Lung (tissue), 17 donors: ENCODE measurements at places on chromosomes 2 and 18. TPM values are rescaled to one million over a fixed set of nuclear protein-coding genes. Genes with fewer than 3 reads are reported as not detected.
A peak's percentile ranks its signal among the peaks of the same experiment; 100 is the strongest.

The CLIP4 gene
- polyA plus RNA-seq = 17.4 TPM

DNA sequence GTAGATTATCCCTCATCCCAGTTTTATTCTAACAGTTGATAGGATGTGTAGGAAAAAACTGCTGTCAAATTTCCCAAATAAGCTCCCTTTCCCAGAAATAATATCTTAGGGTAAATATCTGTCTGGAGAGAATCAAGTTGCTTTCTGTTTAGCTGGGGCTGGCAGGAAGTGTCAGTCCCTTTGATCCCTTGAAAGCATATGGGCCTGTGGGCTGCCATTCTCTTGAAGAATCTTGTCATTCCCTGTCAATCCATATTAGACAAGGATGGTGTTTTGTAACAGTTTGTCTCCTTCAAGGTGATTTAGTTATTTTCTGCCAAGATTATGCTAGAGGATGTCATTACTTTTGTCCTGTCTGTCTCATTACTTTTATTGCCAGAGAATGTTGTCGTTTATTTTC, 37.1 kb upstream of the UBE2E3 start:
- no peak overlapping the region for H3K4me3 ChIP-seq
- no peaks in the 10 kb centered on the region for H3K36me3 ChIP-seq
- H3K27me3 ChIP-seq = no peaks in the 10 kb centered on the region
- no peak for DNase-seq
- no peak overlapping the region for H3K27ac ChIP-seq
- H3K4me1 ChIP-seq = peaks cover 4% of the 10 kb centered on the region

- no peak overlapping the region for H3K4me3 ChIP-seq
- H3K4me1 ChIP-seq = no peaks in the 10 kb centered on the region
- H3K27ac ChIP-seq = peak overlapping the region; percentile 10
- DNase-seq = no peak
- H3K36me3 ChIP-seq = peaks cover 5% of the 10 kb centered on the region
These were observed 14.2 kb downstream of the NIFK start for GRCh38 chr2:121722479-121722878.

- no peak overlapping the region for H3K27ac ChIP-seq
- no peaks in the 10 kb centered on the region for H3K4me1 ChIP-seq
- DNase-seq = no peak
- peaks cover 5% of the 10 kb centered on the region for H3K36me3 ChIP-seq
- H3K4me3 ChIP-seq = no peak overlapping the region
These were observed 49.2 kb downstream of the EFEMP1 start for GRCh38 chr2:55874338-55874737.

- no peak overlapping the region for H3K27ac ChIP-seq
- no peaks in the 10 kb centered on the region for H3K4me1 ChIP-seq
- no peak overlapping the region for H3K4me3 ChIP-seq
- no peaks in the 10 kb centered on the region for H3K36me3 ChIP-seq
These were observed 211.0 kb downstream of the PMAIP1 start for GRCh38 chr18:60110836-60111235.

GRCh38 chr2:214128040-214128439, 282.8 kb upstream of the VWC2L start:
- no peaks in the 10 kb centered on the region for H3K27me3 ChIP-seq
- H3K4me1 ChIP-seq = no peaks in the 10 kb centered on the region
- DNase-seq = no peak
- no peaks in the 10 kb centered on the region for H3K36me3 ChIP-seq
- H3K27ac ChIP-seq = no peak overlapping the region
- no peak overlapping the region for H3K4me3 ChIP-seq

The CD207 gene
- 1.8 TPM for polyA plus RNA-seq

DNA sequence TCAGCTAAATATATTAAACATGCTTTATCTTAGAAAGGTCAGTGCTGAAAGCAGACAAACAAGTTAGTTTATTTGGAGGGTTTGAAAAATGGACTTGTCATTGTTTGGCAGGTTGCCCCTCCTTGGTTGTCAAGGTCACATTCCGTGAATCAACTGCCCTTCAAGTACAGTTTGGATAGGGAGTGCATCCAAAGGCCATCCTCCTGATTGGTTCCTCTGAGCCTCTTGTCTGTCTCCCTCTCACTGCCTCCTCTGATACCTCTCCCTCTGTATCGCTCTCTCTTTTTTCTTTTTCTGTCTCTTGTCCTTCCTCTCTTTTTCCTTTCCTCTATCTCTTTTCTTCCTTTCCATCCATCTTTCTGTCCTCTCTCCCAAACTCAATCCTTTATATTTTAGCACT, 5.4 kb downstream of the ITGAV start:
- DNase-seq = peak; percentile 56
- H3K36me3 ChIP-seq = no peaks in the 10 kb centered on the region
- H3K27me3 ChIP-seq = no peaks in the 10 kb centered on the region
- H3K4me3 ChIP-seq = no peak overlapping the region
- H3K4me1 ChIP-seq = peaks cover 7% of the 10 kb centered on the region

The FMNL2 gene
- polyA plus RNA-seq = 18.8 TPM

The NT5DC4 gene
- polyA plus RNA-seq = 0.53 TPM

DNA sequence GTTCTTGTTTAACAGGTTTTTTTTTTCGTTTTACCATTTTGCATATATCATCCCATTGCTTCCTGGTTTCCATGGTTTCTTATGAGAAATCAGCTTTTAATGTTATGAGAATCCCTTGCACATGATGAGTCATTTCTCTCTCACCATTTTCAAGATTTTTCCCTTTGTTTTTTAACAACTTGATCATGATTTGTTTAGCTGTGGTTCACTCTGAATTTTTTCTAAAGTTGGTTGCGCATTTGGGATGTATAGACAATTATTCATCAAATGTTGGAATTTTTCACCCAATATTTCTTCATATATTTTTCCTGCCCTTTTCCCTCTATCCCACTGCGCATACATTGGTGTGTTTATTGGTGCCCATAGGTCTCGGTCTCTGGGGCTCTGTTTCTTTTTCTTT, 42.4 kb upstream of the BIN1 start:
- H3K27ac ChIP-seq = no peak overlapping the region
- peaks cover 3% of the 10 kb centered on the region for H3K4me1 ChIP-seq
- no peak for DNase-seq
- no peaks in the 10 kb centered on the region for H3K27me3 ChIP-seq

DNA sequence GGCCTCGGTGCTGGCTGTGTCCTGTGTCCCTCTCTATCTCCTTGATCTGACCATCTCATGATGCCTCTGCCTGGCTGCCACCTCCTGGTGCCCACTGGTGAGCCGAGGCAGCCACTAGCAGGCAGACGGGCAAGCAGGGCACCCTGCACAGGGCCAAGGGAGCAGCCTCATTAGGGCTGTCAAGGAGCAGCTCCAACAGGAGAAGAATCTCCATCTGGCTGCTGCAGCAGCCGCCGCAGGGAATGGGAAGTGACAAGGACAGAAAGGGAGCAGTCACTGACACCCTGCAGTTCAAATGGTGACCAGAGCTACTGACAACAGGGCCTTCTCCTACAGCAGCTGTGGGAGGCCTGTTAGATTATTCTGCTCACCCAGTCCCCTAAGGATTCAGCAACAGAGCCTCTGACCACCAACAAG, 32.6 kb downstream of the ALPK2 start:
- no peak overlapping the region for H3K27ac ChIP-seq
- DNase-seq = peak; percentile 55
- no peak overlapping the region for H3K4me3 ChIP-seq
- no peaks in the 10 kb centered on the region for H3K27me3 ChIP-seq
- H3K36me3 ChIP-seq = no peaks in the 10 kb centered on the region

GRCh38 chr2:159516241-159516758, 100.0 kb downstream of the BAZ2B start:
- no peak overlapping the region for H3K4me3 ChIP-seq
- H3K27me3 ChIP-seq = no peaks in the 10 kb centered on the region
- H3K36me3 ChIP-seq = no peaks in the 10 kb centered on the region
- peak overlapping the region; percentile 83 for H3K27ac ChIP-seq

DNA sequence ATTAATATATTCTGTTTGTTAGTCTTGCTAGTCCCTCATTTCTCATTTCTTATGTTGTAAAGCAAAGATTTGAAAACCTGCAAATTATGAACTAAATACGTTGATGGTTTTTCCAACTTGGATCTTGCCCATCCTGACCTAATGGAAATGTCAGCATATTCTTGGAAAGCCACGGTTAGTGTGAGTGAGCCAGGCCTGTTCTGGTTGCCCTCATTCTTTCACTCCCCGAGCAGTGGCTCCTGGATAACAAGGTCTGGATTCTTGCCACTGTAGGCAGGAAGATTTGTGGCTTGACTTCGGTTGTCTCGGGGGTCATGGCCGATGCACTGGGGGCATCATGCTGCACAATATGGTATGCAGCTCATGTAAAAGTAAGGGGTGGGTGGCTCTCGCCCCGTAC, 359.1 kb downstream of the MEIS1 start:
- H3K4me1 ChIP-seq = no peaks in the 10 kb centered on the region
- no peaks in the 10 kb centered on the region for H3K27me3 ChIP-seq
- H3K27ac ChIP-seq = no peak overlapping the region
- no peak for DNase-seq

GRCh38 chr2:119429225-119429981, 2.3 kb upstream of the TMEM37 start:
- peaks cover 47% of the 10 kb centered on the region for H3K4me1 ChIP-seq
- no peak overlapping the region for H3K27ac ChIP-seq
- H3K36me3 ChIP-seq = no peaks in the 10 kb centered on the region
- no peaks in the 10 kb centered on the region for H3K27me3 ChIP-seq
- H3K4me3 ChIP-seq = no peak overlapping the region

The CPLX4 gene
- polyA plus RNA-seq = not detected

The HIBCH gene
- 14.3 TPM for polyA plus RNA-seq

The OXER1 gene
- polyA plus RNA-seq = 1.6 TPM

- DNase-seq = no peak
- no peak overlapping the region for H3K27ac ChIP-seq
- no peaks in the 10 kb centered on the region for H3K36me3 ChIP-seq
- no peak overlapping the region for H3K4me3 ChIP-seq
- H3K27me3 ChIP-seq = no peaks in the 10 kb centered on the region
These were observed 957.6 kb downstream of the CPS1 start for GRCh38 chr2:211514049-211514448.

The ANKRD30B gene
- not detected for polyA plus RNA-seq

GRCh38 chr2:40219141-40219540, 232.7 kb downstream of the SLC8A1 start:
- no peak overlapping the region for H3K27ac ChIP-seq
- no peaks in the 10 kb centered on the region for H3K36me3 ChIP-seq
- no peak overlapping the region for H3K4me3 ChIP-seq
- no peak for DNase-seq
- H3K27me3 ChIP-seq = no peaks in the 10 kb centered on the region
- peaks cover 9% of the 10 kb centered on the region for H3K4me1 ChIP-seq

GRCh38 chr2:237120916-237121315, 35.2 kb downstream of the COPS8 start:
- H3K27me3 ChIP-seq = no peaks in the 10 kb centered on the region
- no peaks in the 10 kb centered on the region for H3K4me1 ChIP-seq
- no peaks in the 10 kb centered on the region for H3K36me3 ChIP-seq
- no peak overlapping the region for H3K27ac ChIP-seq

GRCh38 chr18:32060026-32060425, 31.6 kb upstream of the RNF138 start:
- H3K27ac ChIP-seq = no peak overlapping the region
- no peaks in the 10 kb centered on the region for H3K36me3 ChIP-seq
- H3K27me3 ChIP-seq = no peaks in the 10 kb centered on the region

GRCh38 chr2:221104361-221104811, 467.7 kb downstream of the EPHA4 start:
- H3K27ac ChIP-seq = no peak overlapping the region
- H3K4me3 ChIP-seq = no peak overlapping the region
- H3K27me3 ChIP-seq = no peaks in the 10 kb centered on the region
- no peaks in the 10 kb centered on the region for H3K36me3 ChIP-seq
- peak; percentile 84 for DNase-seq
- H3K4me1 ChIP-seq = peaks cover 6% of the 10 kb centered on the region

GRCh38 chr18:75545189-75545588, 117.7 kb upstream of the SMIM21 start:
- H3K4me3 ChIP-seq = no peak overlapping the region
- H3K4me1 ChIP-seq = no peaks in the 10 kb centered on the region
- DNase-seq = no peak
- no peaks in the 10 kb centered on the region for H3K36me3 ChIP-seq
- H3K27ac ChIP-seq = no peak overlapping the region

The TMEM198 gene
- polyA plus RNA-seq = 3.9 TPM

- no peak overlapping the region for H3K4me3 ChIP-seq
- H3K4me1 ChIP-seq = peaks cover 4% of the 10 kb centered on the region
- H3K27ac ChIP-seq = no peak overlapping the region
- H3K27me3 ChIP-seq = no peaks in the 10 kb centered on the region
These were observed 79.8 kb downstream of the RHOB start for GRCh38 chr2:20526708-20527107.

The CTAGE1 gene
- polyA plus RNA-seq = not detected

- no peak overlapping the region for H3K27ac ChIP-seq
- H3K4me1 ChIP-seq = no peaks in the 10 kb centered on the region
- DNase-seq = no peak
- H3K36me3 ChIP-seq = no peaks in the 10 kb centered on the region
These were observed 81.5 kb downstream of the ZNF407 start for GRCh38 chr18:74679006-74679678.

GRCh38 chr2:215430528-215431187, 5.2 kb downstream of the FN1 start:
- H3K36me3 ChIP-seq = peaks cover 4% of the 10 kb centered on the region
- peaks cover 38% of the 10 kb centered on the region for H3K4me1 ChIP-seq
- H3K27me3 ChIP-seq = no peaks in the 10 kb centered on the region

DNA sequence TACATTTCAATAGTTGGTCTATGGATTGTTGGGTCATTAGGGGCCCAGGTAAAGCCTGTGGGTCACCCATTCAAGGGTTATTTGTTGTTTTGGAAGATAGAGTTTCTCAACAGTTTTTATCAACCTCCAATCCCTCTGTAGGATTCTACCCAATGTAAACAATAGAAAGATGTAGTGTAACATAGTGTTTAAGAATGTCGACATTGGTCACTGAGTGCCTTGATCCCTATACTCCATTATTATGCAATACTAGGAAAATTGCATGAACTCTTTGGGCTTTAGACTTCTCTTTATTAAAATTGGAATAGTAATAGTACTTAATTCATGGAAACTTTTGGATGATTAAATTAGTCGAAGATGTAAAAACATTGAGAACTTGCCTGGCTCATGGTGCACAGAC, 292.1 kb downstream of the GPD2 start:
- no peak for DNase-seq
- no peaks in the 10 kb centered on the region for H3K36me3 ChIP-seq
- H3K4me1 ChIP-seq = no peaks in the 10 kb centered on the region
- H3K27me3 ChIP-seq = no peaks in the 10 kb centered on the region
- no peak overlapping the region for H3K4me3 ChIP-seq
- H3K27ac ChIP-seq = no peak overlapping the region

The RBM44 gene
- polyA plus RNA-seq = 0.26 TPM

DNA sequence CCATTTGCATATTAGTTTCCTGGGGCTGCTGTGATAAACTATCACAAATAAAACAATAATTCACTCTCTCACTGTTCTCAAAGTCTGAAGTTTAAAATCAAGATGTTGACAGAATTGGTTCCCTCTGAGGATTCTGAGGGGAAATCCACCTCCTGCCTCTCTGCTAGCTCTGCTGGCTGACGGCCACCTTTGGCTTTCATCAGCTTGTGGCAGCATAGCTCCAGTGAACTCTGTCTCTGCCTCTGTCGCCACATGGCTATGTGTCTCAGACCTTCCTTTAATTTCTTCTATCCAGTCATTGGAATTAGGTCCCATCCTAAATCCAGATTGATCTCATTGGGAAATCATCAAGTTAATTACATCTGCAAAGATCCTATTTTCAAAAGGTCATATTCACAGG, 38.9 kb upstream of the TRIM43 start:
- no peak overlapping the region for H3K27ac ChIP-seq
- no peaks in the 10 kb centered on the region for H3K27me3 ChIP-seq

GRCh38 chr2:573025-573424, 104.2 kb downstream of the TMEM18 start:
- H3K36me3 ChIP-seq = no peaks in the 10 kb centered on the region
- H3K4me3 ChIP-seq = no peak overlapping the region
- peaks cover 9% of the 10 kb centered on the region for H3K4me1 ChIP-seq
- DNase-seq = no peak
- H3K27ac ChIP-seq = no peak overlapping the region
- H3K27me3 ChIP-seq = no peaks in the 10 kb centered on the region

The DIPK1C gene
- polyA plus RNA-seq = 0.02 TPM
